Activated naive CD4-positive, alpha-beta T cell treated with anti-CD3 and anti-CD28 coated beads, Interleukin-2, amount 50 U/mL, for 16 hours (primary cell): ENCODE measurements at places on chromosomes 7 and 10.

DNA sequence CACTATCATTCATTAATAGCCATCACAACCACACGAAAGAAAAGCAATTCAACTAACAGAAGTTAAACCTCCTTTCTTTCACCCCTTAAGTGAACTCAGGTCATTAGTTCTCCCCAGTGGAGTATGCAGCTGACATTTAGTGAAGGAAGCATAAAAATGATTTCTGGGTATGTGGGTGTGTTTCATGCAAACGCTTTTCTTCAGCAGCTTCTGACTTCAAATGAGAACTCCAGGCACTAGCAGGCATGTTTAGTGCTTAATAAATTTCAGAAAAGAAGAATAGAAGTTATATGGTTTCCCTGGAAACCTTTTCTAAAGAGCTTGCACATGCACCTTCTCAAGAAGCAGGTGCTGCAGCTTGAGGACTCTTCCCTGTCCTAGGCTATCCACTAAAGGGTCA is 62.5 kb downstream of the PIK3CG start:
- no peak for DNase-seq

DNA sequence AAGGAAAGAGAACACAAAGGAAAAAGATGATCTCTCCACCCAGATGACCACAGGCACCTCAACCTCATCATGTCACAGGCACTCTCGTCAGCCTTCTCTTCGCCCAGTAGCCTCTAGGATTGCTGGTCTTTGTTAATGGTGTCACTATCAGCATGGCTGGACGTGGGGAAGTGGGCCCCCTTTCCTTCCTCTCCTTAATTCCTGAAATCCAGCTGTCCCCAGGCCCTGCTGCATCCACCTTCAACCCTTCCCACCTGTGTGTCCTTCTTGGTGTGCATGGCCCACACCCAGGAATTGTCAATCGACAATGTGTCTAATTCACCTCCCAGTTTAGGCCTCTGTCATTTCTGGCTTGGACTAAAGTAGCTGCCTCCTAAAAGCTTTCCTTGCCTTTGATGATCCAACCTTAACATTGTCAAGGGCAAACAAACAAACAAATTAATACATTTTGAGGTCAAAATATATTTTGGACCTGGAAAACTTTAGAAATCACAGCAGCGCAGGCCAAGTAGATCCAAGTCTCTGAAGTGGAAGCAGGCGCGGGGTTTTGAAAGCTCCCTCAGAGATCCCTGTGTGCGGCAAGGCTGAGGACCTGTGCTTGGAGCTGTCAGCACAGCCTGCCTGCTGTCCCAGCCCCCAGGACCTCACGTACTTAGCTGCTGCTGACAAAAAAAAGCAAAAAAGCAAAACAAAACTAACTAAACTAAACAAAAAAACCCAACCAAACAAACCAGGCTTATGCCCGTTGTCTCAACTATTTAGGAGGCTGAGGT is 193.3 kb upstream of the LYZL2 start:
- DNase-seq, result no peak

- DNase-seq, result no peak
Measured at GRCh38 chr7:106023369-106024322, 60.6 kb downstream of the CDHR3 start.

DNA sequence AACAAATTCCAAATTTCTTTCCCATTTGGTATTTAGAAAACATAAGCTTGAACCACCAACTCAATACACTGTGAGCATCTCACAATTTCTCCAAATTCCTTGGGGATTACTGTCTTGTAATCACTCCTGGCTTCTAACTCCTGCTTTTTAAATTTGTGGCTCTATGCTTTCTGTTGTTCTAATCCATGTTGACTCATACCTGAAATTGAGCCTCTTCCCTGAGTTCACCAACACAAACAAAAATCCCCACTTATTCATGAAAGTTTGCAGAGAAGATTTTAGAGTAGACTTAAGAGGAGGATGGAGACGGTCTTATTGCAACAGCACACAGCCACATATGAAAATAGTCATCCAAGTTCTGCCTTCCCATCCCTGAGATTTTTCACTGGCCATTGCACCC is 252.5 kb downstream of the PTEN start:
- no peak for DNase-seq

DNA sequence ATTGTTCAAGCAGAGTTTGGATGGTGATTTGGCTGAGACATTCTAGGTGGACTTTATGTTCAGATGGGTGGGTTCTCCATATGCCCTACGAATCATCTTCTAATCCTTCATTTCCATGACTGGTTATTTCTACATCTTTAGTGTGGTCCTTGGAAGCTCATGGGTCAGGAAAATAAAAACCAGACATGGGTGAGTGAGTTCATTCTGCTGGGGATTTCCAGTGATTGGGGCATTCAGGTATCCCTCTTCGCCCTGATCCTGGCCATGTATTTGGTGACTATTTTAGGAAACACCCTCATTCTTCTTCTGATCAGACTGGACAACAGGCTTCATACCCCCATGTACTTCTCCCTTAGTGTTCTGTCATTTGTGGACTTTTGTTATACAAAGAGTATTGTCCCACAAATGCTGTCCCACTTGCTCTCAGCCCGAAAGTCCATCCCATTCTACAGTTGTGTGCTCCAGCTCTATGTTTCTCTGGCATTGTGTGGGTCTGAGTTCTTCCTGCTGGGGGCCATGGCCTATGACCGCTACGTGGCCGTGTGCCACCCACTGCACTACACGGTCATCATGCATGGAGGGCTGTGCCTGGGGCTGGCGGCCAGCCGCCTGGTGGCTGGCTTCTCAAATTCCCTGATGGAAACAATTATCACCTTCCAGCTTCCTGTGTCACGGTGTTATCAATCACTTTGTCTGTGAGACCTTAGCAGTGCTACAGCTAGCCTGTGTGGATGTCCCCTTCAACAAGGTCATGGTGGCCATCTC is 19.2 kb upstream of the OR6B1 start:
- no peak for DNase-seq

- DNase-seq, result no peak
Measured at GRCh38 chr7:122802301-122802751, 83.9 kb downstream of the CADPS2 start.

GRCh38 chr10:116699049-116699448 is 43.3 kb downstream of the HSPA12A start:
- no peak for DNase-seq

- no peak for DNase-seq
Measured at GRCh38 chr7:92729172-92729571, 107.2 kb downstream of the CDK6 start.

- DNase-seq, result no peak
Measured at GRCh38 chr10:101818872-101819633, 809 bp upstream of the OGA start.

DNA sequence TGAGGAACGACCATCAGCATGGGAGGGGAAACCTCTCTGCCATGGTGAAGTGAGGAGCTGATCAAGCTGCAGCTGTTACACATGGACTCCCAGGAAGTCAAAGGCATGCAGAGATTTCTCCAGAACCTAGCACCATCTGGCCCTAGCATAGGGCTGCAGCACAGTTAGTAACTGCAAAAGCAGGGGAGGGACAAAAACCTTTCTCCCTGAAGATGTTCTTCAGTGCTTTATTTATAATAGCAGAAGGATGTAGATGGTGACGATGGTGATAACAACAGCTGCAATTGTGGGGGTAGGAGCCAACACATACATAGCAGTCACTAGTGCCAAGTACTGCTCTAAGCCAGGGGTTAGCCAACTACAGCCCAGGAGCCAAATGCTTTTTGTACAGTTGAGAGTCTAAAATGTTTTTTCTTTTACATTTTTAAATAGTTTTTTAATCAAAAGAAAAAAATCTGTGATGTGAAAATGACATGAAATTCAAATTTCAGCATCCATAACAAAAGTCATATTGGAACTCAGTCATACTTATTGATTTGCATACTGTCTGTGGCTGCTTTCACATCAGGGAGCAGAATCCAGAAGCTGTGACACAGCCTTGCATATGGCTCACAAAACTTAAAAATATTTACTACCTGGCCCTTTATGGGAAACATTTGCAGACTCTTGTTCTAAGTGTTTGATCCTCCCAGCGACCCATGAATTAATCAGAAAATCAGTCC is 299.5 kb downstream of the ELMO1 start:
- no peak for DNase-seq

- no peak for DNase-seq
Measured at GRCh38 chr7:127813991-127814541, 162.1 kb downstream of the SND1 start.

- no peak for DNase-seq
Measured at GRCh38 chr7:155230169-155230593, 67.5 kb upstream of the INSIG1 start.

- no peak for DNase-seq
Measured at GRCh38 chr10:89836840-89837164, 135.4 kb downstream of the KIF20B start.

DNA sequence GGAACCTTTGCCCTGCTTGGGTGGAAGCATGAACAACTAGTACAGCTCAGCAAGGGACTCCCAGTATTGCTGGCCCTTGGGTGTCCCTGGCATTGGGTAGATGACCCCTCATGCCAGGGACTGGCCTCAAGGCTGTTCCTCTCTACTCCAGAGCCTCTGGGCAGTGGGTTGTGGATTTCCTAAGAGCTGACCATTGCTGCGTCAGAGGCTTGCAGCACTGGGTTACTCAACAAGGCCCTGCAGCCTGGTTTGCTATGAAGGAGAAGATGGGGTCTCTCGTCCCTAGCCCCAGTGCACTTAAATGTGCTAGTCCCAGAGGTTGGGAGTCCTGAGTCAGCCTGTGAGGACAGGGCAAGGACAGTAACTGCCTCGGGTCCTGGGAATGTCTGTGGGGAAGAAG is 2.5 kb downstream of the VSIR start:
- no peak for DNase-seq

DNA sequence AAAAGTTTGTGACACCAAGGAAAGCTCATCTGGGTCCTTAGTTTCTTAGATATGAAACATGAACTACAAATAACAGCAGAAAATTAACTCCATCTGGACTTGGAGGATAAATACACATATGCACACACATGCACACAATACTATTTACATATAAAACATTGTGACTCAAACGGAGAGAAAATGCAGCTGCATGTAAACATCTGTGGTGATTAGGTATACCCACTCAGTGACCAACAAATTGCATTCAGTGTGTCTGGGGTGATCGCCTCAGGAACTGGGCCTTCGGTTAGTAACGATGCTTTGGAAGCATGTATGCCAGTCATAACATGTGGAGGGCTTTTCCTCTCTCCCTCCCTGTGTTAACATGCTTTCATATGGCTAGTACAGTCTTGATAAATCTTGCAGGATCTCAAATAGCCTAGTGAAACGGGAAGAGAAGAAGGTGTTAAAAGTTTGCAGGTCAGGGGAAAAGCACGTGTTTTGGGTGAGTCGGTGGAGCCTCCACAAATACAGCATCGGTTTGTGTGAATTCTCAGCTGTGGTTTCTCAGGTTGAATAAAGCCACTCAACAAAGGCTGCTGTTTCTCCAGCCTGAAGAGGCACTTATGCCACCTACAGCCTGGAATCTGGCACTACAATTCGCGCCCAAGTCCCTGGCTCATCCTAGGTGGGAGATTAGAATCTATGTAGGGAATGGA is 8.7 kb upstream of the GLRX3 start:
- DNase-seq, result peak; percentile 56

GRCh38 chr10:59817773-59818172 is 64.5 kb upstream of the MRLN start:
- no peak for DNase-seq

DNA sequence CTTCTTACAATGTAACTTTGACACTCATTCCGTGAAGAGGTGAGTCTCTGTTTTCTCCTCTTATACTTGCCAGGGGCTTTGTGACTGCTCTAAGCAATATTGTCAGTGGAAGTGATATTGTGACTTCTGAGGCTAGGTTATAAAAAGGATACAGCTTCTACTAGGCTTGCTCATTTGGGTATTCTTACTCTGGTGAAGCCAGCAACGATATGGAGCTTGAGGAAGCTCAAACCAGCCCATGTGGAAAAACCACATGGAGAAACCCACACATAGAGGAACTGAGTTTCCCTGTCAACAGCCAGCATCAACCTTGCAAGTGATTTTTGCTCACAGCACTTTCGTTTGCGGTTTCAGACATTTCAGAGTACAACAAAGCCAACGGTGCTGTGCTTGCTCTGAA is 149.6 kb upstream of the SEMA3E start:
- no peak for DNase-seq

DNA sequence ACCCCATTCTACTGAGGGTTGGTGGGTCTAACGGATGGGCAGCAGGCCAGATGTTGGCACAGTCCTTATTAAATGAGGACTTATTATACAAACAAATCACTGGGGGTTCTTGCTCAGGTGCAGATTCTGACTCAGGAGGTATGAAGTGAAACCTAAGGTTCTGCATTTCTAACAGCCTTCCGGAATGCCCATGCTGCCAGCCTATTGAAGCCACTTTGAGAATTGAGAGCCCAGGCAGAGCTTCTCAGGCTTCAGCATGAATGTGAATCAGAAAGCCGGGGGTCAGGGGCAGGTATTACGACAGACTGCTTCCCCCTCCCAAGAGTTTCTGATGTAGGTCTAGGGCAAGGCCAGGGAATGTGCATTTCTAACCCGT is 34.1 kb upstream of the NPFFR1 start:
- DNase-seq, result no peak

DNA sequence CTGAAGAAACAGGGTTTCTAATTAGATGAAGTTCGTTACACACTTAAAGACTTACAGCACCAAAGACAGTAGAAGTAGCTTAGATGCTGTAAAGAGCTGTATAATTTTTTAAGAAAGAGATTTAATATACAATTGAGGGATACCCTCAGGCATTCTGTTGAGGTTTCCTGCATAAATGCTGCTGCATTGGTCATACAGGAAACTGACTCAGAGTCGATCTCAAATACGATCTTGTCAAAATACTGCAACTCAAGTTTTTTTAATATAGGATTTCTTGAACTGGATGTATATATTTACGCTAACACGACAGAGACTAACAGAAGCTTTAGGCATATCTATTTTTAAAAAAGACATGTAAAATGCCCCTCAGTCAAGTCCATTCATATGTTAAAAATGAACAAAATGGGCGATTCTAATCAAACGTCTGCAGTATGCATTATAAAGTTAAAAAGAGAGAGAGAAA is 2.4 kb upstream of the ARID5B start:
- DNase-seq, result no peak

DNA sequence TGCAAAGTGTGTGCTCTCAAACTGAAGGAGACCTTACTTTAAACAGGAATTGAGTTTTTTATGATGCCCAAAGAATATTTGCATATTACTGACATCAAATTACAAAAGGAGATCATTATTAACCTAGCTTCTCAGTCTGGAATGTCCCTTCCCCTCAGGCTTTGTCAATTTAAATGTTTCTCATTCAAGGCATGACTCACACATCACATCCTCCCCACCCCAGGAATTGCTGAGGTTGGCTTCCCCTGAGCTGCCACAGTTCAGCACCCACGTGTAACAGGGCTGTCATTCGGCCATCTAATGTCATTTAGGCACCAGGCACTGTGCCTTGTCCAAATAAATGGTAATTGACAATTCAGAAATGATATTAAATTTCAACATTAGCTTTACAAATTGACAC is 305.9 kb upstream of the MGMT start:
- DNase-seq, result no peak

- no peak for DNase-seq
Measured at GRCh38 chr7:11413901-11414300, 418.1 kb downstream of the THSD7A start.
